A549 treated with AZD2906 at 1 μM for 4 hours (cell line): ENCODE measurements at places on chromosomes 5 and 9. TPM values are rescaled to one million over a fixed set of nuclear protein-coding genes. Genes with fewer than 3 reads are reported as not detected.

The PDE6A gene
- 0.22 to 0.37 TPM (median 0.29 TPM) in 5 replicates for total RNA-seq

The HTR4 gene
- not detected in 5 replicates for total RNA-seq

The INSL4 gene
- 14.4 to 17.2 TPM (median 16.2 TPM) in 5 replicates for total RNA-seq

The KIF4B gene
- 0.01 to 0.06 TPM (median 0.03 TPM) in 4 of 5 replicates, not detected in the other for total RNA-seq

The FAM78A gene
- total RNA-seq: 0.21 to 0.32 TPM (median 0.28 TPM) in 5 replicates

The LCN1 gene
- 0.17 to 0.26 TPM (median 0.20 TPM) in 3 of 5 replicates, not detected in the others for total RNA-seq

The CDX1 gene
- total RNA-seq: 0.06 to 0.07 TPM in 2 of 5 replicates, not detected in the others

The TNC gene
- total RNA-seq: 0.69 to 1.00 TPM (median 0.80 TPM) in 5 replicates

The FGFR4 gene
- 17.5 to 24.2 TPM (median 21.4 TPM) in 5 replicates for total RNA-seq

The MAMDC2 gene
- 0.16 to 0.39 TPM (median 0.25 TPM) in 5 replicates for total RNA-seq

The SPINK13 gene
- 0.24 to 0.66 TPM (median 0.38 TPM) in 5 replicates for total RNA-seq

The DIPK1B gene
- 6.1 to 9.8 TPM (median 9.3 TPM) in 5 replicates for total RNA-seq

The TMEM215 gene
- 0.02 to 0.03 TPM in 2 of 5 replicates, not detected in the others for total RNA-seq

The SGCD gene
- total RNA-seq: 3.2 to 5.4 TPM (median 4.1 TPM) in 5 replicates

The ARHGAP26 gene
- total RNA-seq: 6.9 to 9.2 TPM (median 8.2 TPM) in 5 replicates

The S100Z gene
- not detected in 5 replicates for total RNA-seq

The MYMK gene
- not detected in 5 replicates for total RNA-seq
